ENCODE measurements at places on chromosomes 1 and 21.

DNA sequence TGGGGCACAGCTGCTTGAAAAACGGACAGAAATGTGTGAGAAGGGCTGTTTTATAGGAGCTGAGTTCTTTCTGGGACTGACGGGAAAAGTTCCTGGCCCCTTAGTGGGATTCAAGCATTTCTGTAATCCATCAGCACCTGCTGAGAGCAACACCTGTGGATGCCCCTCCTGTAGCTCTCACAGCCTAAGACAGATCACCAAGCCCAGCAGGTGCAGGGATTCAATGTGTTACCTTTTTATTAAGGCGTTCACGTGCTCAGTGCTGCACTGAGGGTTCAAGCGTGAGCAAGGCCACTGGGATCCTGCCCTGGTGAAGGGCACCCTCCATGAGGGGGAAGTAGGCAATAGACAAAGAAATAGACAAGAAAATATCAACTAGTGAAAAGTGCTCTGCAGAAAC lies 14.9 kb downstream of the OLFML2B start:
- no peak for DNase-seq

- DNase-seq: no peak
These were observed 14.8 kb upstream of the S100A7 start for GRCh38 chr1:153475282-153475681.

- DNase-seq: no peak
These were observed 103.0 kb downstream of the SNX7 start for GRCh38 chr1:98764485-98764884.

DNA sequence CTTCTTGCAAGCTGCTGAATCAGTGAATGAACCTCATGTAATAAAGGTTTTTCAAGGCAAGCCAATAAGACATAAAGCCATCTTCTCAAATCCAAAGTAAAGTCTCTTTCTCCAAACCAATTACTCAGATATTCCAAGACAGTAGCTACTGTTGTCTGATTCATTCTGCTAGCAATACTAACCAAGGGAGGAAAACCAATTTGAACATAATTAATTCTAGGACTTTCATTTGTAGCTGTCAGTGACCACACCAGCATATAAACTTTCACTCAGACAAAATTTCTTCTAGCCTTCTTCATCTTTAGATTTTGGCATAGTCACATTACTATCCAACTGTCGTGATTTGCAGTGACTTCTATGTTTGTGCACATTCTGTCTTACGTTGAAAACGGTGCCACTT lies 10.5 kb upstream of the INTS3 start:
- DNase-seq: no peak

DNA sequence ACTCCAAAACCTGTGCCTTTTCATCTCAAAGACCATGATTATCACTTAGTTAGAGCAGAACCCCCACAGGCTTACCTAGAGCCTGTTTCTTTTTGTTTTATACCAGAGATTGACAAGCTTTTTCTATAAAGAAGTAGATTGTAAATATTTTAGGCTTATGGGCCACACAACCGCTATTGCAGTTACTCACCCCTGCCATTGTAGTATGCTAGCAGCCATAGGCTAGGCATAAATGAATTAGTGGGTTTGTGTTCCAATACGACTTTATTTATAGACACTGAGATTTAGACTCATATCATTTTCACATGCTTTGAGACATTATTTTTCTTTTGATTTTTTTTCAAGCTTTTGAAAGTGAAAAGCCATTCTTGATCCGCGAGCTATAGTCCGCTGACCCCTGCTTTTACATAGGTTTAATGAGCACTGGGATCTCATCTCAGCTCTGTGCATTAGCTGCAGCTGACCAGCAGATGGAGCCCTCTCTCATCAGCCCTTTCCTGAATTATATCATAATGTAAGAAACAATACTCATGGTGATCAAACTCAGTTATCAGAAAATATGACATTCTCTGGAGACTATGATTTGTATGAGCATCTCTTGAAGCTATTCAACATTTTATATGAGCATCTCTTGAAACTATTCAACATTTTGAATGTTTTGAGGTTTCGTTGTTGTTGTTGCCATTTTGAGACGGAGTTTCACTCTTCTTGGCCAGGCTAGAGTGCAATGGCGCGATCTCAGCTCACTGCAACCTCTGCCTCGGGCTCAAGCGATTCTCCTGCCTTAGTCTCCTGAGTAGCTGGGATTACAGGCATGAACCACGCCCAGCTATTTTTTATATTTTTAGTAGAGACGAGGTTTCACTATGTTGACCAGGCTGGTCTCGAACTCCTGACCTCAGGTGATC lies 111.9 kb upstream of the L1TD1 start:
- DNase-seq: no peak
